ENCODE measurements at places on chromosomes 12 and 14.

- DNase-seq, result no peak
Measured at GRCh38 chr14:54756656-54757392, 145.8 kb downstream of the GCH1 start.

DNA sequence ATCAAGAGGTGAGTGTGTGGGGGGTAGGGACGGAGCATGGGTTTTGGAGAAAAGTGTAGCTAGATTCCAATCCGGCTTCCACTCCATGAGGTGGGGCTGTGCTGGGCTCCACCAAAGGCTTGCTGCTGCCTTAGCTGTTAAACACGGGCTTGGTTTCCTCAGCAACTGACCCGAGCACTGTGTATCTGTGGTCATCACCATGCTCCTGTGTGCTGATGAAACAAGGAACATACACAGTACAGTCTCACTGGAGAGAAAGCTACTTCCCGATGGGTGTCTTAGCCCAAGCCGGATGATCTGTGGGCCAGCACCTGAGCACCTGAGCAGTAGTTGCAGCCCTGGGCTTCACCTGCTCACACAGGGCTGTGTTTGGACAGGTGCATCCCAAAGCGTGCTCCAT, 52.9 kb upstream of the VRK1 start:
- DNase-seq, result no peak

- no peak for DNase-seq
Measured at GRCh38 chr12:51419425-51420193, 5.0 kb upstream of the SLC4A8 start.

- no peak for DNase-seq
Measured at GRCh38 chr12:2687726-2688125, 107.0 kb upstream of the FKBP4 start.

- DNase-seq, result no peak
Measured at GRCh38 chr12:109731806-109732205, 18.2 kb downstream of the FAM222A start.

DNA sequence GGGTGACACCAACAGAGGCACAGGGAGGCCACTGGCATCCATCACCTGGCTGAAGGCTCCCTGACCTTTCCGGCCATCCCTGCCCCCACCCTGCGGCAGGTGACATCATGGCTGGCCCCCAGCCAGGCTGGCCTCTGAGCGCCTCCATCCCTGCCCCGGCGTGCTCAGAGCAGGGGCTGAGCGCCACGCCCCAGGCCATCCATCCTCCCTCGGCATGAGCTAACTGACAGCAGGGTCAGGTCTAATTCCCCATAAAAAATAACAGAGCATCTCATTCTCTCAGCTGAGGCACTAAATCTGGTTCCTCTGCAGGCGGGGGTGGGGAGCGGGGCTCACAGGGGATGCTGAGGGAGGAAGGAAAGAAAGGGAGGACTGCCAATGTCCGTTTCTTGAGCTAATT, 50.7 kb downstream of the PRIMA1 start:
- DNase-seq, result no peak

DNA sequence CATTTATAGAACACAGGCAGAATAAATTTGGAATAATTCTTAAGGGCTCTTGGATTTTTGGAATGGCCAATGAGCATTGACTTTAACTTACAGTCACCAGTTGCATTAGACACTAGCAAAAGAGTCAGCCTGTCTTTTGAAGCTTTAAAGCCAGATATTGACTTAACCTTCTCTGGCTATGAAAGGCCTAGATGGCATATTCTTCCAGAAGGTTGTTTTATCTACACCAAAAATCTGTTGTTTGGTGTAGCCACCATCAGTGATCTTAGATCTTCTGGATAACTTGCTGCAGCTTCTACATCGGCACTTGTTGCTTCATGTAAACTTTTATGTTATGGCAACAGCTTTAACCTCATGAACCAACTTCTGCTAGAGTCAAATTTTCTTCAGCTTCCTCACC, 10.4 kb downstream of the PCNX1 start:
- DNase-seq, result peak; percentile 42

- no peak for DNase-seq
Measured at GRCh38 chr12:113402586-113403260, 964 bp downstream of the SDS start.

DNA sequence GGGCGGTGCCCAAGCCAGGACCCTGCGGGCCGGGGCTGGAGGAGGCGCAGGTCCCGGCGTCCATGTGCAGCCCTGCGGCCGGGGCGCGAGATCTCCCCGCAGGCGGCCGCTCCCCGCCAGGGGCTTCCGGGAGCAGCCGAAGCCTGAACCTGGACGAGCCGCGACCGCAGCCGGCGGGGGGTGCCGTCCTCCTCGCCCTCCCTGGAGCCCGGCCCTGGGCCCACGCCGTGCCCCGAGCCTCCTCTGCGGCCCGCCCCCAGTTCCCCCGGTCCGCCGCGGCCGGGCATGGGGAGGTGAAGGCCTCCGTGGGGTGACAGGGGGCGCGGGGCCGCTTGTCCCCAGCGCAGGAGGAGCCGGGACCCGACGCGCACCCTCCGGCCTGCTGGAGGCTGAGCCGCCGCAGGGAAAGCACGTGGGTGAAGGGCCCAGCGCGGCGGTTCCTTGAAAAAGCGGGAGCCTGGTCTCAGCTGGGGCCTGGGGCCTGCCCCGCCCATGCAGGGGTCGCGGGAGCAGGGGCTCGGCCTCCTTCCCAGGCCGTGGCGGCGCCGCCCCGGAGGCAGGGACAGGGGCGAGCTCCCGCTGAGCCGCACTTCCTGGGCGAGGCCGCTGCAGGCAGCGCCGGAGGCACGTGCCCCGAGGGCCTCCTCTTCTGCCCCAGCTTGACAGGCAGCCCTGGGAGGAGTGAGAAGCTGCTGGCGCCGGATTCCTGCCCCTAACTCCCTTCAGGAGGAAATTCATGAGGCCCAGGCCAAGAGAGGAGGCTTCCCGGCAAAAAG, 55.6 kb upstream of the PPP2R5C start:
- DNase-seq, result peak; percentile 70

DNA sequence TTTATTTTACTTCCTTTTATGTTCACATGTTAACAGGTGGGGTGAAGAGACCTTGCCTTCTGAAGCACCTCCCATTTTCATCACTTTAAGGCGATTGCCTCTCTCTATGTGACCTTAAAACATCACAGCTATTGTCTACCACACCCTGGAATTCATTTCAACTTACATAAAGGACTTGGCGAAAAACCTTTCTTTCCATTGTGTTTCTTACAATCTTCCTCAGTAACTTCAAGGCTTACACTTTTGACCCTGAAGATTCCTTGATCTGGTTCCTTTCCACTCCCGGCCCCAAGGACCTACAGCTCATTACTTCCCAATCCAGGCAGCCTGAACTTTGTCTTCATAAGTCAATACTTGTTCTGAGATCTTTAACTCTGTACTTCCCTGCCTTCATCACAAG, 443.3 kb downstream of the ADAMTS20 start:
- DNase-seq, result no peak

- no peak for DNase-seq
Measured at GRCh38 chr14:24883576-24883975, 166.4 kb downstream of the STXBP6 start.

DNA sequence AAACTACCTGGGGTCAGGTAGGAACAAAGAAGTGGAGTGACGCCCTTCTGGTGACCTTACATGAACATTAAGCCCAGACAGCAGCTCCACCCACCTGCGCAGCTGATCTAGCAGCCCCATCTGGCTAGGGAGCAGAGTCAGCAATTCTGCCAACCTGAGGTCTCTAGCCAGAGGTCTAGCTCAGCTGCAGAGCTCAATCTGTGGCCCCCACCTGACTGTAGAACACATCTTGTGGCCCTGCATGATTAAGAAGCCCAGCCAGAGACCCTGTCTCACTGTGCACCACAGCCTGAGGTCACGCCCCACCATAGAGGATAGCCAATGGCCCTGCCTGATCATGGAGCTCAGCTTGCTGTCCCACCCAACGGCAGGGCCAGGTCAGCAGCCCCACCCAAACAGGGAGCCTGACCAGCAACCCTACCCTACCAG, 50.6 kb upstream of the HIGD1C start:
- no peak for DNase-seq

DNA sequence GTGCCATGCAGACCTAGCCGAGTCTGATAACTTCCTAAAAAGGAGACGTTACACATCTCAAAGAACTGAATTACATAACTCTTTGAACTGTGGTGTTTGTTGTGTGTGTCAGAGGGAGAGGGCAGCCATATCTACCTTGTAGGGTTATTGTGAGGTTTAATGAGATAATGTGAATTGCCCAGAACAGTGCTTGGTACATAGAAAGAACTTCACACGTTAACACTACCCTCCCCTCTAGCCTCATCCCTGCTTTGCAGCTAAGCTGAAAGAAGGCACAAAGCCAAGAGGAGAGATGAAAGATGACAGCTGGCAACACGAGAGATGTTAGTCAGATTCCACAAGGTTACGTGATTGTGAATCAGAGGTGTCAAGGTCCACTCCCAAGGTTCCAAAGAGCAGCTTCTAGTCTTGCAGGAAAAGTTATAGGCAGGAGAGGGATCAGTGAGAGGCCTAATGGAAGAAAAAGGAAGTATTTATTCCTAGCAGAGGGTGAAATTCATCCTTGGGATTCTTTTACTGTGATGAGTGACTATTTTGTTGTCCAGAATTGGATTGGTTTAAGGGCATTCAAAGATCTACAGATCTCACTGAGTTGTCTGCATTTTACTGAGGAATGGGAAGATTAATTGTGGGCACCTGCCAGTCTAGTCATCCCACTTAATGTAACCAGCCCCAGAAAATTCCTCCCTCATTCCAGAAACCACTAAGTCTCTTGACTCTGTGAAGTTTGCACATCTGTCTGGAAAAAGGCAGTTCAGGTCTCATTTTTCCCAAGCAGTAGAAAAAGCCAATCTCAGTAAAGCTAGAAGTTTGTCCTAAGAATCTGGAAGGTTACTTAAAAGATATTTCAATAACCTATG, 25.9 kb upstream of the WNK1 start:
- peak; percentile 16 for DNase-seq

DNA sequence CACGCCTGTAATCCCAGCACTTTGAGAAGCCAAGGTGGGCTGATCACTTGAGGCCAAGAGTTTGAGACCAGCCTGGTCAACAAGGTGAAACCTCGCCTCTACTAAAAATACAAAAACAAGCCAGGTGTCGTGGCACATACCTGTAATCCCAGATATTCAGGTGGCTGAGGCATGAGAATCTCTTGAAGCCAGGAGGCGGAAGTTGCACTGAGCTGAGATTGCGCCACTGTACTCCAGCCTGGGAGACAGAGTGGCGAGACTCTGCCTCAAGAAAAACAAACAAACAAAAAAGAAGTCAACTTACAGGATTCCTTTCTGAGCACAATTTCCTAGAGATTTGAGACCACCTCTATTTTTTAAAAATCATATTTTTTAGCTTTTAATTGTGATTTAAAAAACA, 45.3 kb downstream of the DGLUCY start:
- no peak for DNase-seq

GRCh38 chr14:56608689-56609088, 29.1 kb downstream of the TMEM260 start:
- DNase-seq, result no peak

DNA sequence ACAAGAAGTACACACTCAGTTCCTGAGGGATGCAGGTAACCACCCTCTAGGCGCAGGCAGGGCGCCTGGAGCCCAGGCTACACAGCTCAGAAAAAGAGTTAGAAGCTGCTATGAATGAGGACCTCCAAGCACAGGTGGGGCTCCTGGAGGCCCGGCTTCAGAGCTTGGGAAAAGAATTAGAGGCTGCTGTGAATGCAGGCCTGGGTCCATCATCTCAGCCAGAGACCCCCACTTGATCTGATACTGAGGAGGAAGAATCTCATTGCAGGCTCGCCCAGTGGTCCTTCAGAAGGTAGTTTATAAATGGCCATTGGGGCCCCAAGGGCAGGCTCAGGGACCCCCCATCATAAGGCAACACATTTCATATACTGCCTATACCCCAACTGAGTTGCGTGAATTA, 556.4 kb downstream of the SLC6A15 start:
- no peak for DNase-seq

- DNase-seq, result no peak
Measured at GRCh38 chr14:22485178-22485577, 103.8 kb downstream of the DAD1 start.

DNA sequence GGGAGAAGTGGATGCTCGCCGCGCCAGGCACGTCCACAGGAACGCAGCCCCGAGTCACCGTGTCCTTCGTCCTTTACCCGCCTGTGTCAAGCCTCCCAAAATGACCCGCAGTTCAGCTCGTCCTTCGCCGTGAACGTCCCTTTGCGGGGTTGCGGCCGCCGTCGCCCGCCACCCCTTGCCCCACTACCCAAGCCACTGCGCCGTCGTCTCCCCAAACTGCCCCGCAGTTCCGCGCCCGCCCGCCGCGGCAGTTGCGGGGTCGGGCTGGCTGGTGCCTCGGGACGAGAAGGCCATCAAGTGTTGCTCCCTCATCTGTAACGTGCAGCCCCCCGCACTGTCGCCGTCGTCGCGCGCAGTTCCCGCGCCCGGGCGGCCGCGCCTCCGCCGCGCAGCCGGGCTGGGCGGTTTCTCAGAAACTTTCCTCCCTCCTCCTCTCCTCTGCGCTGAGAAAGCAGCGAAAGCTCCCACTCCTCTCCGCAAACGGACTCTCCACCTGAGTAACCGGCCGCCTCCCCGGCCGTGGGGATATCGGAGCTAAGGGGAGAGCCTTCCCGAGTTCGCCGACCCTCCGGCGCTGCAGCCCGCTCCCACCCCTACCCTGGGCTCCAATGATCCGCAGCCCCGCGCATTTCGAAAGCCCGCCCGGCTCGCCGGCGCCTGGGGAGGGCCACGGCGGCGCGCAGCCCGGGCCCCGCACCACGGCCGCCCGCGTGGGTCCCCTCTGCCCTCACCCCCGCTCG, 6.7 kb downstream of the CDKN1B start:
- DNase-seq, result peak; percentile 58

GRCh38 chr12:68451261-68452077, 119.3 kb upstream of the MDM1 start:
- peak; percentile 55 for DNase-seq

GRCh38 chr14:29220072-29220471, 453.5 kb downstream of the FOXG1 start:
- no peak for DNase-seq

- peak; percentile 89 for DNase-seq
Measured at GRCh38 chr12:57899010-57899662, 42.2 kb upstream of the ATP23 start.

DNA sequence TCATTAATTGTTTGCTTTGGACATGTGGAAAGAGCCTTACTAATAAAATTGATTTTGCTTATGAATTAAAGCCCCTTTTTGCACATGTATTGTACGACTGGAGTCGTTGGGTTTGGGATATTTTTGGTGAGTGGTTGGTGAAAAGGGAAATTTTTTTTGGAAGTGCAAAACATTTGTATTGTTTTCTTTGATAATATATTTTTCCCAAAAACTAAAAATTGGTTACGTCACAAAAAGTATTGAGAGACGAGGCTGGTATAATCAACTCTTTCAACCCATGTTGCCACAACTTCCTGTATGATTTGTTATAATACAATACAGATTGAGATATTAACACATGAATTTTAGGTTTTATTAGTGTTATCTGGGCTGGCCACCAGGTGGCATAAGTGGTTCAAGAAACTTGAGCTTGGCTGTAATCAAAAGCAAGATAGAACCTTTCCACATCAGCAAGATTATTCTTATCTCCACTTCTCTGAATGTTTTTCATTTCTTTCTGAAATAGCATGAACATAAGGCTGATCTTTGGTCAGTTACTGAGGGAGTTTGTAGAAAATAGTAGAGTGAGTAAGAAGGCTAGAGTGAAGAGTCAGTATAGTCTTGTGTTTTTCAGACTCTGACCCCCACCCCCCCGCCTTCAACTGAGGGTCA, 8.7 kb downstream of the NGDN start:
- peak; percentile 84 for DNase-seq
